ENCODE measurements at places on chromosomes 1 and 21.

- DNase-seq, result no peak
Observed at GRCh38 chr1:100306735-100307313, 40.8 kb downstream of the RTCA start.

GRCh38 chr1:37865348-37866120, 6.1 kb upstream of the MTF1 start:
- DNase-seq, result no peak

DNA sequence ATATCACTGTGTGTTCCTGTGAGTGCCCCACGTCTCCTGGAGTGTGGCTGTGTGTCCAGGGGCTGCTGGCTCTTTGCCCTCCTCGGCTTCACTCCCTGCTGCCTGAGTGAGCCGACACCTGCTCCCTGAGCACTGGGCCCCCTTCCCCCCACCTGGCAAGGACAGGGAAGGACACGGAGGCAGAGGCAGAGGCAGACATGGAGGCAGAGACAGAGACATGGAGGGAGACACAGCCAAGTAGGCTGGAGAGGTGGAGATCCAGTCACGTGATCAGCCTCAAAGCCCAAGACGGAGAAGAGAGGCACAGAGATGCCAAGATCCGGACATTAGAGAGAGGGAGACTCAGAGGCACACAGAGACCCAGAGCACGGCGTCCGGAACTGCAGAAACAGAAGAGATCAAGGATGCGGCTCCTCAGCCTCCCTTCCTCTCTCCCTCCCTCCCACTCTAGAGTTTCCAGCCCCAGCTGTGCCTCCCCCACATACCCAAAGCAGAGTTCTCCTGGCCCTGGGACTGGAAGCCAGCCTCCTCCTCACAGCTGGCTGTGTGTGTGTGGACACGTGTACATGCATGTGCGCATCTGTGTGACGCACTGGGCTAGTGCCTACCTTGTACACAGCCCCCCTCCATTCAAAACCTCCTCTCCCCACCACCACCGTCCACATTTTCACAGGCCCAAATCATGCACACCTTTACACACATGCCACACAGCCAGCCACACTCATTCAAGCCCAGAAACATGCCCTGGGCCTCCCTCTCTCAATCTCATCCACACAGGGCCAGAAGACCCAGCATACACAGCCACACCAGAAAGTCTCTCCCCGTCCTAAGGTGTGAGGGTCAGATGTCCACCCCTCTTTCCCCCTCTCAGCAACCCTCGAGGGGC, 39.1 kb upstream of the WASF2 start:
- no peak for DNase-seq

- DNase-seq, result no peak
Observed at GRCh38 chr1:106880226-106880625, 176.2 kb upstream of the PRMT6 start.

GRCh38 chr1:92544756-92545165, 58.0 kb upstream of the GFI1 start:
- no peak for DNase-seq

- no peak for DNase-seq
Observed at GRCh38 chr1:227951624-227952373, 4.1 kb upstream of the WNT9A start.

DNA sequence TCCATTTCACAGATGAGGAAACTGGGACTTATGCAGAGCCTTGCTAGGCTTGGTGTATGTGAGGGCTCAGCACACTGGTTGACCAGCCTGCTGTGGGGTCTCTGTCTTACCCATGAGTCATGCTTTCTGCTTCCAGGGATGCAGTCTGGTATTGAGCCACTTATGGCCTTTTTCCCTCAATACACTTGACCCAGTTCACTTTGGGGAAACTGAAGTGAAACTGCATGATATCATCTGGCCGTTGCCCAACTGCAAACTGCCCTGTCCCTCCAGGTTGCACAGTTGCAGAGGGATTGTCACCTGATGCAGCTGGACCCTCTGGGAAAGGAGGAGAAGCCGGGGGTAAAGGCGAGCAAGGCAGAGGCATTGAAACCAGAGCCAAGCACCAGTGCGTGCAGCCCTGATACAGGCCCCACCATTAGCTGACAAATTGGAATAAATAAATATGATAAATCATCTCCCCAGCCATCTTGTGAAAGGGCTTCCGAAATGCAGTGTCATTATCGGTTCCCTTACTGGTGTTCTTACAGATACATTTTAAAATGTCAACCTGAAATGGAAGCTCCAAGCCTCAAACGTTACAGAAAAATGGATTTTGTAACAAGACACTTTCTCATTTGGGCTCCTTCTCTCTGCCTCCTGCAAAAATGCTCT, 39.3 kb upstream of the DUSP10 start:
- DNase-seq, result no peak

Data from esophagus squamous epithelium (tissue), 5 donors.